ENCODE measurements at places on chromosomes 16 and 17.

DNA sequence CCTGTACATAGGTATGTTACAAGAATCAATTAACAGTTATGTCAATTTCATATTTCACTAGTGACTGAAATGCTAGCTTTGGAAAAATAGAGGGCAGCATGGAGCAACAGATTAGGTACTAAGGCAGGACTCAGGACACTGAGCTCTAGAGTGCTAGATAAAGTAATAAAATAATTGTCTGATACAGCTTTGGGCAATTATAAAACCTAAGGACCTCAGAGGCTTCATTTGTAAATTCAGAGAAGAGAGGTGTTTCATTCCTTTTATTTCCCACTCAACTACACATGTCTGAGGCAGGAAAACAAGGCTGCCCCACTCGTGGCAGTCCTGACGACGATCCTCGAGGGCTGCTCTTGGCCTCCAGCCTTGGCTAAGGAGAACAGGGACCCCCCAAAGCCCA is 81.5 kb downstream of the CA4 start:
- peak; percentile 15 for DNase-seq

DNA sequence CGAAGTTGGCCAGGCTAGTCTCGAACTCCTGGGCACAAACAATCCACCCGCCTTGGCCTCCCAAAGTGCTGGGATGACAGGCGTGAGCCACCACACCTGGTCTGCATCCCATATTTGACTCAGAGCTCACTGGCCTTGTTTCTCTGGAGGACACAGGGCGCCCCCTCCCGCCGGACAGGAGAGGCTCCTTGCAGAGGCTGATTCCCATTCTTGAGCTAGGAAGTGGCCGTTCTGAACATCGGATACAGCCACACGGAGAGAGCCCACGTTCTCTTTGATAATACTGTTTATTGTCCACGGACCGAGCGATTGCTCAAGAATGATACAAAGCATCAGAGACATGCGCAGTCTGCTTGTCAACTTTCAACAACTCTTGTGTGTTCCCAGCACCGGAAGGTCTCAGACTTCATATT is 12.1 kb upstream of the USP36 start:
- DNase-seq: no peak

GRCh38 chr16:56190048-56190676 is 1.1 kb upstream of the GNAO1 start:
- peak; percentile 30 for DNase-seq

- no peak for DNase-seq
These were observed 261.8 kb downstream of the CBLN1 start for GRCh38 chr16:49019831-49020230.

GRCh38 chr16:1290860-1291575 is 18.4 kb upstream of the UBE2I start:
- no peak for DNase-seq

DNA sequence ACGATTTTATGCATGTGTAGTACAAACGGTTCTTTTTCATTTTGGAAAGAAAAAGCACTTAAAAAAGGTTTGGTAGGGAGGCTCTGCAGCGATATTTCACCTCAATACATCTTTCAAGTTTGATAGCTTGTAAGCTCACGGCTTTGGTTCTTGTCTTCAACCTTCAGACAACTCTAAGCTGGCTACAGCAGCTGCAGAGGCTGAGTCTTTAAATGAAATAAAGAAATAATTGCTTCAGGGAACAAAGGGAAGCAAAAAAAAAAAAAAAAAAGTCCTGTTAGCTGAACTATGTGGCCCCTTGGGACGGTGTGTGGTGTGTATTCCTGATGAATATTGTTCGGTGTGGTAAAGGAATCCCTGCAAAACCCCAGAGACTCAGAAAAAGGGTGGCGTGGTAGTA is 265.1 kb downstream of the NTN1 start:
- DNase-seq: no peak

GRCh38 chr16:28621481-28622155 is 11.8 kb upstream of the SULT1A1 start:
- DNase-seq: no peak

- no peak for DNase-seq
These were observed 202.0 kb downstream of the PARN start for GRCh38 chr16:14428043-14428442.

- no peak for DNase-seq
These were observed 17.8 kb downstream of the RGS9 start for GRCh38 chr17:65154770-65155589.

All from BE2C (cell line).